Activated T-cell treated with anti-CD3 and anti-CD28 coated beads, Interleukin-2, amount 50 U/mL, for 48 hours (primary cell): ENCODE measurements at places on chromosomes 4 and X.

DNA sequence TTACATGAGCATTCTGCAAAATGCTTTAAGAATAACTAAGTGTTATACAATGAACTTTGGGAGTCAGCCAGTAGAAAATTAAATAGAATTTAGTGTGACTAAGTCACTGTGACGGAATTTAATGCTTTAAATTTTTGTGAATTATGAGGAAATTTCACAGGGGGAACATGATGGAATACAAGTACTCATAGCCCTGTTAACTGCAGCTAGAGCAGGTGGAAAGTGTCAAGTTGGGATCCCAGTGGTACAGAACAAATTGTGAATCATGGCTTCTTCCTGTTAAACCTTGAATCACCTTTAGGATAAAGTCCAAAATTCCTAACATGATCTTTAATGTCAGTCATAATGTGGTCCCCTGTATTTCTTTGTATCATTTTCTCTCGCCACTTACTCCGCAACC lies 212.2 kb upstream of the CENPE start:
- DNase-seq: no peak

DNA sequence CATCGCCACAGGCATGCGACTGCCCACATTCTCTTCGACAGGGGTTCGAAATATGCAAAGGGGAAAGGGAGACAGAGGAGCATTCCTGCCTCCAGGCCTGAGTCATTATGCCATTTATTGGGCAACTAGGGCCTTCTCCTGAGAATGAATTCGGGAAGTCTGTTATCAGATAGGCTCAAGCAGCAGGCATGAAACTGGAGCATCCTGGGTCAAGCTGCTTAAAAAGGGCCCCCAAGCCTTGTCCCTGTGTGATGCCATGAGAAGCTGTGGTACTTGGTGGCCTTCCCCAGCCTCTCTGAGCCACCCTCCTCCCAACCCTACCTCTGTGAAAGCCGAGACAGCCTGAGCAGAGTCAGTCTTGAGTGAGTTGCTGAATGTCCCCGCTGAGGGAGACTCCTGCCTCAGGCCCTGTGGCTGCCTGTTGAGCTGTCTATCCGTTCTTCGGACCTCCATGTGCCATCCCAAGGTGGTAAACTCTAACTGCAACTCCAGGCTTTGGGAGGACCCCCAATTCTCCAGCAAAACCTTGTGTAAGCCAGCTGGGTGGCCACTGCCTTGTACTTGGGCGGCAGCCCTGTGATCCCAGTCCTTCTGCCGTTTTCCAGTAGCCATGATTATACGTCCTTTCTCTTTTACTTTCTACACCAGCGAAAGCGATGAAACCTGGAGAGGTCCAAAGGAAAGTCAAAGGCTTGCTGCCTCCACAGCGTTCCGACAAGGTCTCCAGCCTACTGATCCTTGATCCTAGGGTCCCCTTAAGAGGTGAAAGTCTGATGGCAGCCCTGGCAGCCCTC lies 37.7 kb downstream of the NBDY start:
- peak; percentile 50 for DNase-seq

DNA sequence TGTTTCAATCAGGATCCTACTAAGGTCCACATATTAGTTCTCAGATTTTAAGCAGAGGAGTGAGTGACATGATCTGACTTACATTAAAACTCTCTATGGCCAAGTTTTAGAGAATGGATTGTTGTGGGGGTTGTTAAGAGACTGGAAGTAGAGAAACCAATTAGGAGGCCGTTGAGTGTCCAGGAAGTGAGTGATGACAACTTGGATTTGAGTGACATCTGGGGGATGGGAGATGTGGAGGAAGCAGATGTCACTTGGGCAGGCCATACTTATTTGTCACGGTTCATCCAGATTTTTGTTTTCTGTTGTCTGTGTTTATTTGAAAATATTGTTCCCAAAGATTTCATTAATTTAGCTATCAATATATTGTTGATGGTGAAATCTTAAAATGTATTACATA lies 28.3 kb downstream of the ADD1 start:
- DNase-seq: no peak

DNA sequence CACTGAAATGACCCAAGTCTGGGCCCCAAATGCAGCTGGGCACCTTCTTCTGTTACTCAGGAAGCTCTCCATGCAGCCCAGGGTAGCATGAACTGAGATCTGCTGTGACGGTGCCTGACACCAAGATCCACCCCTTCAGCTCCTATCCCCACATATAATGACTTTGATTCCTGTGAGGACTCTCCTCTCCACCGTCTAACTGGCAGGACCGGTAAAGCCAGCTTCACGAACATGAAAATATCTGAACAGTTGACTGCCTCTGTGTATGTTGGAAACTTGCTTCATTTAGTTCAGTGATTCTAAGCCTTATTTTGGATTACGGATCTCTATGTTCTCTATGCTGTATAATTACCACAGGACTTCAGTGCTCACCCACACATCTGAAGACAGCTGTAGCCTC lies 115.5 kb upstream of the TMEM150C start:
- no peak for DNase-seq

DNA sequence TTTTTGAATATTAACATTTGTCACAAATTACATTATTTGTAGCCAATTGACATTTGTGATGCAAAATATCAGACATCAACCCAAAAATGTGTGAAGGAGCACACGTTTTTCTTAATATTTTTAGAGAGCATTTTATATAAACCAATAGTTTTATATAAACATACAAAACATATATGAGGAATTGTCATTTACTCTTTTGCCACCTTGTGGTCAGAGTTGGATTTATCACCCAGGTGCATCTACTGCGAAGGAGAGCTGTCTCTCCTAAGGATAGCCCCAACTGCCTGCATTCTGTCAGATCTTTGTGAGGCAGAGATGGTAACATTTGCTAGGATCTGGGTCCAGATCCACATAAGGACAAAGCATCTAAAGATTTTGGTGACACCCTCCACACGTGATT lies 2.5 kb upstream of the USP27X start:
- DNase-seq: peak; percentile 18

GRCh38 chr4:15898902-15899301 lies 39.6 kb downstream of the FGFBP1 start:
- no peak for DNase-seq

DNA sequence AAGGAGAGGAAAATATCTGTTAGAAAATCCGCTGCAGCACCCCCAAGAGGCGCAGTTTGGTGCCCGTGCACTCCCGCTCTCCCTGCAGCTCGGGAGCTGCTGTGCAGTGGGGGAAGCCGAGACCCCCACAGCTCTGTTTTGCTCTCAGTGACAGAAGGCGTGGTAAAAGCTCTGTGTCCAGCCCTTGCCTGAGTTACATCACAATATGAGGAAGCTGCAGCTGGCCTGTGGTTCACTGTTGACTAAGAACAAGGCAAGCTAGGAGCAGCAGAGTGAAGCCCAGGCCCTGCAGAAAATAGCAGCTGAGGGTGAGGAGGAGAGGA lies 88.5 kb upstream of the ADRA2C start:
- no peak for DNase-seq

DNA sequence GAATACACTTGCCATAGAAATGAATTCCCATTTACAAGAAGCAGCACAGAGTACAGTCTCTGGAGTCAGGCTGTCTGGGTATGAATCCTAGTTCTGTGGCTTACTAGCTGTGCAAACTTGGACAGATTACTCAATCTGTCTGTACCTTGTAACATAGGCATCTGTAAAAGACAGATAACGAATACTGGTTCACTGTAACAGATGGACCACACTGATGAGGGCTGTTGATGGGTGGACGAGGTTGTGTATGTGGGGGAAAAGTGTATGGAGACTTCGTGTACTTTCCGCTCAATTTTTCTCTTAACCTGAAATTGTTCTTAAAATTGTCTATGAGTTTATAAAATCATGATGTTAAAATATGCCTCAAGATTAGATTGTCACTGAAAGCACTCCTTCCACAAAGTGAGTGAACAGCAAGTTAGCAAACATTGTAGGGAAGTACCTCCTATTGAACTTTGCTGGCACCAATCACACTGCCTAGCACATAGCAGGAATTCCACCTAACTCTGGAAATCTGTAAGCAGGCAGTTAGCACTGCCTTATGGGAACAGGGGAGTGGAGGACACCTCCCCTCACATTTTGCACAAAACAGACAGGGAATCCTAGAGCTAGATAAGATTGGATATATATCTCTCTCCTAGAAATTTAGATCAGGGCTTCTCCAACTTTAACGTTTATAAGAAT lies 6.5 kb upstream of the EXOSC9 start:
- DNase-seq: no peak

GRCh38 chrX:13383907-13384306 lies 64.1 kb upstream of the ATXN3L start:
- DNase-seq: no peak

- no peak for DNase-seq
Observed at GRCh38 chr4:80171656-80172055, 25.6 kb upstream of the PRDM8 start.

DNA sequence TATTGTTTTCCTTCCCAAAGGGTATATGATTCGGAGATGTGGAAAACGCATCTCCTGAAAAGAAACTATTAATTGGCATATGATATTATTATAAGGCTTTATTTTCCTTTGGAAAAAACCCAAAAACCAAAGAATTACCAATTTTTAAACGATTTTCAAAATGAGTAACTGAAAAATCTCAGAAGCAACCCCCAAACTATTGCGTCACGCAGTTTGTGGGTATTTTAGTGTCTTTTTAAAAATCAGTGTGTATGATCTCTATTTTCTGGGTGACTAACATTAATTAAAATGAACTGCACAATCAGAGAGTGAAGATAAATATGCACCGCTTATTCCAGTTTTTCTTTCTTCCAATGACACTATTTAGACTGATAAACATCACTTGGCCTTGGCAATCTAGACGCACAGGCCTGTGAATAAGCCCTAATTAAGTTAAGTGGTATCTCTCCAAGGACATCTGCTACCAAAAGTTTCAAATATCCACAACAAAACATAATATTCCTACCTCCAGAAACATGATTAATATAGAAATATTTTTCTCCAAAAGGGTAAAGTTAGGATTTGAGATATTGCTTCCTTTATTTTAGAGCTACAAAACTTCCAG lies 511.5 kb upstream of the FAM241A start:
- no peak for DNase-seq

DNA sequence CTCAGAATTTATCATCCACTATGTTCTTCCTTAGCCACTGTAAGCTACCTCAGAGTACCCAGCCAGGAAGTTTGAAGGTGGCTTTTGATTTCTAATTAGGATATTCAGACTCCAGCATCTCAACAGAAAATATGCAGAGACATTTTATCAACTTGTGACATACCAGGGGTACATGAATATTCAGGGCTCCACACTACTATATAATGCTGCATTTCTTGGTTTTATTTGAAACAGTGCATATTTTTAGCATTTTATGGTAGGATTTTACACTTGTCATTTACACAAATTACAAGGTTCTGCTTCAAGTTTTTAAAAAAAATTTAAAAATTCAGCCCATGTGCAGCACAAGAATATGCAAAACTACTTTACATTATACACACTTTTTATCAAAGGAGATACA lies 124.7 kb downstream of the UBE2K start:
- no peak for DNase-seq

GRCh38 chrX:38672646-38673045 lies 111.3 kb downstream of the TSPAN7 start:
- no peak for DNase-seq

GRCh38 chr4:40340030-40340429 lies 4.9 kb downstream of the CHRNA9 start:
- DNase-seq: no peak

GRCh38 chr4:98369322-98369721 lies 108.1 kb downstream of the RAP1GDS1 start:
- DNase-seq: no peak

- DNase-seq: no peak
Observed at GRCh38 chr4:101200561-101200960, 146.8 kb downstream of the PPP3CA start.

DNA sequence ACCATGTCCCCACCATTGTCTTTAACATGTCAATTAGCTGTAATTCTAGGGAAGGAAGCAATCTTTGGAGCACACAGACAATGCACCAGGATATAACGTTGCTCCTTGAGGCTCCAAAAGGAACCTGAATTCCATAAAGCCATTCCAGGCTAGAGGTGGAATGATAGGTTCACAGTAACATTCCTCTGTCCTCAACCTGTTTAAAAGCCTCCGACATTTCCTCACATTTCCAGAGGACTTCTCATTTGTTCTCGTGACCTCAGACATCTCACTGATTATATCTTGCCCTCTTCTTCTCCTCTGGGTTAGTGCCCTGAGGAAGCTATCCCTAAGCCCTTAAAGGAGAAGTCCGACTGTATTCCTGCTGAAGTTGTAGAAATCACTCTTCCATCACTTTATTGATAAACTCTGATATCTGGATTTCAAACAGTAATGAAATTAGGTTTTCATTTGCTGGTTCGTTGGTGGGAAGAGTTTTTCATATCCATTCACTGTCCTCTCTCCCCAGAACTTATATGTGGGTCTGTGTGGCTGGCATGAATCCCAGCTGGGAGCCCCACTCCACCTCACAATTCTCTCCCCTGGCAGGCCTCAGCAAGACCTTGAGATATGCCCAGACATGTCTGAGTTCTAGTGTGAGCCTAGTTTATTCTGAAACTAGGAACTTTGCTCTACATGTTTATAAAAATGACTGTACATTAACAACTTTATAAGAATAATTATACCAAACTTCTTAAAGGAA lies 44.2 kb upstream of the PRSS12 start:
- no peak for DNase-seq

GRCh38 chrX:66622209-66622608 lies 16.7 kb downstream of the EDA2R start:
- no peak for DNase-seq

- no peak for DNase-seq
Observed at GRCh38 chr4:101031971-101032370, 315.4 kb downstream of the PPP3CA start.

DNA sequence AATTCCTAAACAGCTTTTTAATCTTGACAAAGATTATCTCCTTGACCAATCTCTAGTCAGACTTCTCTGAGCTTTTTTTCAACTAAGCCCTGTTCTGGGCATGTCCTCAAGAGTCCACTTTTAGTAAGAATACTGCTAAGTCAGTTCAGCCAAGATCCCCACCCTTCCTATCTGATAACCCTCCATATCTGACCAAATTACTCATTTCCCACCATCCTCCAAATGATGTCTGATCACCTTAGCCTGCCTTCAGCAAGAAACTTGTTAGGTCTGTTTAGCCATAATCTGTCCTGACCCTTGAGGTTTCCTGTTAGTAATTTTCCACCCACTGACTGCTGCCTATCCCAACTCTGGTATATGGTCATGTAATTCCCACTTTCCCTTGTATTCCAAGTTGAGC lies 65.2 kb downstream of the FAM13A start:
- no peak for DNase-seq

GRCh38 chrX:118740276-118740889 lies 13.0 kb downstream of the IL13RA1 start:
- no peak for DNase-seq

DNA sequence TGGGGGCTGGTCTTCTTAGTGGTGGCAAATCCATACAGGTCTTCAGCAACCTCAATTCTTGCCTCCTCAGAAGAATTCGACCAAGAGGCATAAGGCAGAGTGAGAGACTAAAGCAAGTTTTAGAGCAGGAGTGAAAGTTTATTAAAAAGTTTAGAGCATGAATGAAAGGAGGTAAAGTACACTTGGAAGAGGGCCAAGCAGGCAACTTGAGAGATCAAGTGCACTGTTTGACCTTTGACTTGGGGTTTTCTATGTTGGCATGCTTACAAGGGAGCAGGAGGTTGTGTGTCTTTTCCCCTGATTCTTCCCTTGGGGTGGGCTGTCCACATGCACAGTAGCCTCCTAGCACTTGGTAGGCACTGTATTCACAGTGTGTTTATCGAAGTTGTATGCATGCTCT lies 91.2 kb downstream of the CPE start:
- no peak for DNase-seq

GRCh38 chr4:42844422-42845070 lies 48.0 kb upstream of the GRXCR1 start:
- no peak for DNase-seq
